ENCODE measurements at places on chromosomes 7 and 10.
A peak's percentile ranks its signal among the peaks of the same experiment; 100 is the strongest.

DNA sequence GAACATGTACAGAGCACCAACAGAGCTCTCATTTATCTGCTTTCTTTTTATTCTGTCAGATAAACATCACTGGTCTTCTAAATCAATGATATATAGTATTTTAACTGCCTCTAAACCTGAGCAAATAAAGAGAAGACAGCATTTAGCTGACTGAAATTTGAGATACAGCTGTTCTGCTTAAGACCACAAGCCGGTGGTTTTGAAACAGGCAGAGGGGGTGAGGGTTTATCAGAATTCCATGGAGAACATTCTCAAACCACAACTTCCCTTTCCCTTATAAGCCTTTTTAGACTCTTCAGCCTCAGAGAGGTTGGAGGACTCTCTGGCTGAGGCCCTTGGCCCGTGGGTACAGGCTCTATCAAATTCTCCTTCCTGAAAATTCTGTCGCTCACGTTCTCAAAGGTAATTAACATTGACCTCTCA, 87.4 kb upstream of the RSU1 start:
- no peak for DNase-seq

DNA sequence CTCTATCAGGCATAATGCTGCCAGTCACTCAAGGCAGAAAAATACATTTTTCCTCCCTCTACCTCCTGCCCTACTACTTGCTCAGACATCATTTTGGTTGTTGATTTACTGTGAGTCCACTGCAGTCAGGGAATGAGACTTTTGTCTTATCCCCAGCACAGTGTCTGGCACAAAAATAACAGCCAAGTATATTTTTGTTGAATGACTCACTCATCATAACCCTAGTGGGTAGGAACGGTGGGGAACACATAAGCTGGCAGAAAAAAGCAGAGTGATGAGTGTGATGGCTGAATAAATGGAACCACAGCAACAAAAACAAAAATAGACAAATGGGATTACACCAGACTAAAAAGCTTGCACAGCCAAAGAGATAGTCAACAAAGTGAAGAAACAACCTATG, 65.8 kb upstream of the LAMB4 start:
- no peak for DNase-seq

DNA sequence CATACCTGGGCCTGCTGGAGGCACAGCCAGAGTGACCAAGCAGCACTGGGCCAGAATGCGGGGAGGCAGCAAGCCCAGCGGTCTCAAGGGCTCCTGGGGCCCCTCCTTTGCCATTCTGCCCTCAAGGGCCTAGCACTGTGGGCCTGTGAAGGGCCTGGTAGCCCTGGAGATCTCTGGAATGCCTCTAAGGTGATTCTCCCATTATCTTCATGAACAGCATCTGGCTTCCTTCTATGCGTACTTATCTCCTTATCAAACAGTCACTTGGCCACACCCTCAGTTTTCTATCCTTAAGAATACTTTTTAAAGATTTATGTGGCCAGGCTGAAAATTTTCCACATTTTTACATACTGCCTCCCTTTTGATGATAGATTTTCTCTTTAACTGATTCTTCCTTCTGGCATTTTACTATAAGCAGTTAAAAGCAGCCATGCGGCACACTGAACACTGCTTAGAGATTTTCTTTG, 67.5 kb upstream of the CCNY start:
- DNase-seq = no peak

DNA sequence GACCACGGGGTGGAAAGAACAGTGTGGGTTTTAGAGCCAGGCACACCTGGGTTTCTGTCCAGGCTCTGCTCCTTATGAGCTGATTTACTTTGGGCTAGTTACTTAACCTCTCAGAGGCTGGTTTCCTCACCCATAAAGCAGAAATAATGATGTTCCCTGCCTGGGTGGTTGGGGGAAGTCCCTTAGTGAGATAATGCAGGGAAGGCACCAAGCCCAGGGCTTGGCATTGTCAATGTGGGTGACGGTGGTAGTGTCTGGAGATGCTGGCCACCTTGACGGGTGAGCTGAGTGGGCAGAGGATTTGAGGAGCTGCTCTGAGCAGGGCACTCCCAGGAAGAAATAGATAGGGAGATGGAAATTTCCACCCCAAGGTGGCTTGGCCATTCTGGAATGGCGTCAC, 65.2 kb downstream of the SH2D4B start:
- DNase-seq = no peak

DNA sequence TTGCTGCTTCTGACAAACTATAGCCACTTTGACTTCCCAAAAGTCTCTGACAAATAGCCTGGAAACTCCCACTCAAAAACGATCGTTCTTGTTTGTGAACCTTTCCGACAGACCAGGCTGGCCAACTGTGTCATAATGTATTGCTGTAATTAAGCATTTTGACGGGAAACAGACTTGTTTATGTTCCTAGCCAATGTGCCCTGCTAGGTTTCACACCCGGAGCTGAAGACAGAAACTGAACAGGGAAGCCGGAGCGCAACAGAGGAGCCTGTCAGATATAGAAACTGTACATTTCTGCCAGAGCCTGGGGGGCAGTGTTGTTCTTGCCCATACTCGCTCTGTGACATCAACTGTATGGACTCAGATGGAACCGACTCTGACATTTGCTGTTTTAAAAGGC, 55.3 kb upstream of the C7orf33 start:
- DNase-seq = peak; percentile 4

DNA sequence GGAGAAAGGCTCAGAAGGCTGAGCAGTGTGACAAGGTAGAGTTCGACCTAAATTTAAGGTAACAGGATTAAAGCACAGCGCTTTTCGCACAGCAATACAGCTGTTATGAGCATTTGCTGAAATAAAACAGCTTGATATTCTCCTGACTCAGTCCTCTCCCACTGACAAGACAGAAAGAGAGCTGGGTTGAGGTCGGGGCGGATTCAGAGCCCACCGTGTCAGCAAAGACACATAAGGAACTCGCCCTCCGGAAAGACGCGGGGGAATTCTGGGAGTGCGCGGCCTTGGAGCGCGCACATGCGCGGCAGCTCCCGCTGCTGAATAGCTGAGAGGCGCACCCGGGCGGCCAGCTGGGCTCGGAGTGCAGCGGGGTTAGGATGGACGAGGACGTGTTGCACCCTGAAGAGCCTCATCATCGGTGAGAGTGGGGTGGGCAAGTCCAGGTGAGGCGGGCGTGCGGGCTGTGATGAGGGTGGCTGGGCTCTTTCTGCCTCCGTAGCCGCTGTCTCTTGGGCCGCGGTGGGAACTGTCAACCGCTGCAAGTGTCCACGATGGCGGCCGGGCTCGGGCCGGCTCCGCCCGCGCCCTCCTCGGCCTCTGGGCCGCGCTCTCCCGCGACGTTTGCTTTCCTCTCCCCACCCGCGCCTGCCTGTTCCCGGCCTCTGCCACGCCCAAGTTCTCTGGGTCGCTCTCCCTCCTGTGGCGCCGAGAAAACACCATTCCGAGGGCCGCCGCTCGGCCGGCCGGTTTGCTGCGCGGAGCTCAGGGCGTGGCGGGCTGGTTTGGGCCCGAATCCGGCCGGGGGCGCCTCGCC, 120.6 kb downstream of the LYZL1 start:
- DNase-seq = peak; percentile 5

GRCh38 chr10:93074597-93075368, 1.1 kb downstream of the CYP26A1 start:
- no peak for DNase-seq

DNA sequence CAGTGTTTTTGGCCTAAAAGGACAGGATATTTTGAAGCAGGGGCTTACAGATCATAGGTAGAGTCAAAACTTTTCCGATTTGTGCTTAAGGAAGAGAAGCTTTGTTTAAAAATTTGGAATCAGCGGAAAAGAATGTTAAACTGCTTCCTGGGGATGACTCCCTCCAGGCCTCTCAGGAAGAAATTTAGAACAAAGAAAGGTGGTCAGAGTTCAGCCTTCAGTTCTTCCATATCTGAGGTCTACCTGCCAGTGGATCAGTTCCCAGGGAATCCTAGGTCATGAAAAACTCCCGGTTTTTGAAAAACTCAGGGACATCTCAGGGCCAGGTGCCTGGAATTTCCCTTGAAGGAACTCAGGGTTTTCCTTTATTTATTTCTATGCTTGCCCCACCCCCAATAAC, 100.3 kb downstream of the MCU start:
- no peak for DNase-seq

- DNase-seq = no peak
These were observed 115.5 kb upstream of the DIP2C start for GRCh38 chr10:804787-805619.

DNA sequence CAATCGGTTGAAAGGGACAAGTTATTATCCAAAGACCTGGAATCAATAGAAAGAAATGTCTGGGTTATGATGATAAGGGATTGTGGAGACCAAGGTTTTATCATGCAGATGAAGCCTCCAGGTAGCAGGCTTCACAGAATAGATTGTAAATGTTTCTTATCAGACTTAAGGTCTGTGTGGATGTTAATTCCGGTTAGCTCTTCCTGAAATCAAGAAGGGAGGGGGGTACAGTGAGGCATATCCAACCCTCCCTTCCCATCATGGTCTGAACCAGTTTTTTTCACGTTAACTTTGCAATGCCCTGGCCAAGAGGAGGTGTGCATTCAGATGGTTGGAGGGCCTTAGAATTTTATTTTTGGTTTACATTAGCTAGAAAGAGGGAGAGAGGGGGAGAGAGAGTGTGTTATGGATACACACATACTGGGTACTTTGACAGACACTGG, 9.8 kb upstream of the LRRC61 start:
- DNase-seq = no peak

- no peak for DNase-seq
These were observed 66.5 kb upstream of the PPP2R2D start for GRCh38 chr10:131834152-131834810.

DNA sequence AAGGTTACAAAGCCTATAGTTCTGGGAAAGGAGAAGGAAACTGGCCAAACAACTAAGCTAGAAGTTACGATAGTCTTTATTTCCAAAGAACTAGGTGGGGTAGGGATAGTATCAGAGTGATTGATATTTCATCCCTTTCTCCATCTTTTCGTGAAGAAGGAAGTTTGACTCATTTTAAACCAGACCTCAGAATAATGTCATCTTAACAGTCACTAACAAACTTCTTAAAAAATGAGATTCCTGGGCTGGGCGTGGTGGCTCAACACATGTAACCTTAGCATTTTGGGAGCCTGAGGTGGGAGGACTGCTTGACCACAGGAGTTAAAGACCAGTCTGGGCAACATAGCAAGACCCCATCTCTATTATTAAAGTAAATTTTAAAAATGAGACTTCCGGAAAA, 69.4 kb downstream of the ARL4A start:
- DNase-seq = no peak

- DNase-seq = peak; percentile 16
These were observed 93.2 kb downstream of the ADK start for GRCh38 chr10:74244097-74244685.

DNA sequence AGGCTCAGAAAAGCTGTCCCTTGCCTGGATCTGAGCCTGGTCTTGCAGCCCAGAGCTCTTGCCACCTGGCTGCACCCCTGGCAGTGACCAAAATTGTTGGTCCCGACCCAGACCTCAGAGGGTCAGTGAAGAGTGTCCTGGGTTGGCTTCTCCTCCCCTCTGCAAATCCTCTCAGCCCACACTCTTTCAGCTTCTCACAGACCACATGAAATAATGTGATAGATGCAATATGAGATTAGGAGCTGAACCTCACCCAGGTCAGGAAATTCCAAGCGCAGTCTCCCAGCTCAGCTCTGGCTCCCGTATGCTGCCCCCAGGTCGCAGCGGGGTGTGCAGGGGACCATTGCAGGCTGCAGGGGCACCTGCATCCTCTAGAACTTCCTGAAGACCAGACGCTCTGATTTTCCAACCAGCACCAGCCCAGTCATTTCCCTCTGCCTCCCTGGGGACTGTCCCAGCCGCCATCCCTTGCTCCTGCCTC, 19.6 kb upstream of the RET start:
- DNase-seq = no peak

GRCh38 chr10:132149917-132150316, 36.8 kb upstream of the DPYSL4 start:
- no peak for DNase-seq

GRCh38 chr10:117568334-117568733, 25.8 kb downstream of the EMX2 start:
- DNase-seq = no peak

- DNase-seq = no peak
These were observed at the start of gene LDB3 for GRCh38 chr10:86668297-86669165. LDB3 (plus strand) TSS chr10:86668511; CDS start chr10:86668692, 181 bp downstream.

DNA sequence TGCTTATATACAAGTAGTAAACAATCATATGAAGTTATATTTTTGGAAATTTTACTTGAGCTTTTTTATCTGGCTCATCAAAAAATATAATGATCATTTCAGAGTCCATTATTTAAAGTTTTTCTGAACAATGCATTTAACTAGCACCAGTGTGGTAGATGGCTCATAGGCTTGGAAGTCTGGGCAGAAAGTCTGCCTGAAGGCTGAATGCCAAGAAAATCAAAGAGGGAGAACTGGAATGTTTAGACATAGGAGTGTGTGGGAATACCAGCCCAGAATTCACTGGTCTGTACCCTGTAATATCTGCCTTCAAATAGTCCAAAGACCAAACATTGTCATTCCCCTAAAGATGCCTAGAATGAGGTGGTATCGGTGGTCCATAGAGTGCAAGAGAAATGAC, 40.3 kb upstream of the ANK3 start:
- DNase-seq = no peak

GRCh38 chr10:12435348-12435747, 86.0 kb downstream of the CAMK1D start:
- DNase-seq = no peak

DNA sequence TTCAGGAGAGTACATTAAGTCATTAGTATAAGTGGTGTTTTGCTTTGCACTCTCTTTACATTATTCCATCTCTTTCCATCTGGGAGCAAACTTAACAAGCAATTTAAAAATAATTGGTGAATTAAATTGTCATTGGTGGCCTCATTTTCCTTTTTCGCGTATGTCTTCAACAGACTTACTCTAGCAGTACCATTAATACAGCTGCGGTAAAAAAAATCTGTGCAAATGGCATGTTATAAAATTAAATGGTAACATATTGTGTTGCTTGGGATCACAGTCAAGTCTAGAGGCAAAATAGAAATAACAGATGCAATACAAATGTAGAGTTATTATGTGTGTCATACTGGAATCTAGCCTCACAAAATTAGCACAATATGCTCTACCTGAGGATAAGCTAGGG, 322.4 kb downstream of the PCDH15 start:
- DNase-seq = no peak

- DNase-seq = no peak
These were observed 167.9 kb downstream of the CPEB3 start for GRCh38 chr10:92122941-92123450.

DNA sequence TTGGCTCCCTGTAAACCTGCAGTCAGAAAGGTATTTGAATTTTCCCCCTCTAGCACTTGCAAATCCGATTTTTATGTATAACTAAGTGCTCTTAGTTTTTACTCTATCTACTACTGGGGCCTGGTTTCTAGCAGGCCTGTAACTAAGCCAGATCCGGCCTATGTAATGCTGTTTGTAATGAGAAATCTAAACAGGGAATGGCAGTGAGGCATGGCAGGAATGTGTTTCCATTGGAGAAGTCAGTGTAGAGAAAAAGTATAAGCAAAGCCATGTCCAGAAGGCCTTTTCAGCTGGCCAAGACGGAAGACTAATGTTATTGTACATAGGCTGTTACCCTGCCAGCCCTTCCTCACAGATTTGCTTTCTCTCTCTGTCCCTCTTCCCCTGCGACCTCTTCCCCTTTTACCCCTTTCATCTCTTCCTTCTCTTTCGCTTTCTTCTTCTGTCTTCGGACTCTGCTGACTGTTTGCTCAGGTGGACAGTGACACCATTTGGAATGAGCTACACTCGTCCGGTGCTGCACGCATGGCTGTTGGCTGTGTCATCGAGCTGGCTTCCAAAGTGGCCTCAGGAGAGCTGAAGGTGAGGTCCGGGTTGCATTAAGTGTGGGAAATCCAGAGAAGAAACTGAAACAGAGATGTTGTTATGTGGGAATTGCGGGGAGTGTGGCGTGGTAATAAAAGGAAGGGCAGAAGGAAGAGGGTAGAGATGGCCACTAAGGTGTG, 297.5 kb downstream of the HDAC9 start:
- DNase-seq = no peak
